Fibroblast of skin of right biceps (primary cell): ENCODE measurements at places on chromosomes 3 and 15.
A peak's percentile ranks its signal among the peaks of the same experiment; 100 is the strongest.

- no peak for DNase-seq
These were observed 84.3 kb downstream of the KLHL25 start for GRCh38 chr15:85710340-85710842.

GRCh38 chr15:81856634-81857026 lies 189.2 kb downstream of the MEX3B start:
- no peak for DNase-seq

GRCh38 chr3:81601707-81602305 lies 159.6 kb downstream of the GBE1 start:
- DNase-seq, result no peak

DNA sequence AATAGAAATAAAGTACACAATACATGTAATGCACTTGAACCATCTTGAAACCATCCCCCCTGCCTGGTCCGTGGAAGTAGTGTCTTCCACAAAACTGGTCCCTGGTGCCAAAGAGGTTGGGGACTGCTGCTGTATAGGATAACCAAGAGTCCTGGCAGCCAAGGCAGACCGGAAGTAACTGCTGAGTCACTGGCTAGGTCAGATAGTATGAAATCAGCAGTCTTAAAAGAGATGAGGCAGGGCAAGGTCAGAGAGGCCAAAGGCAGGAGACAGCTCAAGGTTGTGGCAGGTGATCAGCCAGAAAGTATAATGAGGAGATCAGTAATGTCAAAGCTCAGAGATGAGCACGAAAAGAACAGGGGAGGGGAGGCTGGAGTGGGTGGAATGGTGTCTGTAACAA lies 60.2 kb downstream of the MAP3K13 start:
- DNase-seq, result peak; percentile 9

DNA sequence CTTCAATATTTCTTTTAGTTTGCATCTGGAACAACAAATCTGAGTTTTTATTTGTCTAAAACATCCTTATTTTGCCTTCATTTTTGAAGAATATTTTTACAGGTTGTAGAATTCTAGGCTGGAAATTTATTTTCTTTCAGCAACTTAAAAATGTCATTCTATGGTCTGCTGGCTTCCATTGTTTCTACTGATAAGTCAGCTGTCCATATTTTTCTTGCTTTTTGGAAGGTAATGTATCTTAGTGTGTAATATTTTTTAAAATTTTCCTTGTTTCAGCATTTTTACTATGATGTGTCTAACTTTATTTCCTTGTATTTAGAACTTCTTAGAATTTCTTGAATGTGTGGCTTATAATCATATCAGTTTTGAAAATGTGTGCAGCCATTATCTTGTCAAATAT lies 37.0 kb downstream of the SEMA6D start:
- no peak for DNase-seq

GRCh38 chr3:142828703-142829305 lies 60.1 kb downstream of the PCOLCE2 start:
- peak; percentile 70 for DNase-seq

DNA sequence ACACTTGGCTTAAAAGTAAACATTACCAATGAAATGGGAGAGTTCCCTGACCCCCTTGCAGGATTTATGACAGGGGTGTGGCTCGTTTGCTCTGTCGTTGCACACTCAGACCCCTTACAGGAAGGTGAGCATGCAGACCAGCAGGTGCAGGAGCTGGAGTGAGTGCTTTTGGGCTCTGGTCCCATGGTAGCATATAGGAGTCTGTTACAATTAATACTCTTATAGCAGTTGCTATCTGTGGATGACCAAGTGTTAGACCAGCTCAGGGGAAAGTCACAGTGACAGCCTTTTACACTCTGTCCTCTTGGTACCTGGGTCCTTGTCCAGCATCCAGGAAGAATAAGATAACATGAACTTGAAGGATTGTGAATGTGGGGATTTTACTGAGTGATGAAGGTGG lies 1177.5 kb downstream of the NSUN3 start:
- no peak for DNase-seq

DNA sequence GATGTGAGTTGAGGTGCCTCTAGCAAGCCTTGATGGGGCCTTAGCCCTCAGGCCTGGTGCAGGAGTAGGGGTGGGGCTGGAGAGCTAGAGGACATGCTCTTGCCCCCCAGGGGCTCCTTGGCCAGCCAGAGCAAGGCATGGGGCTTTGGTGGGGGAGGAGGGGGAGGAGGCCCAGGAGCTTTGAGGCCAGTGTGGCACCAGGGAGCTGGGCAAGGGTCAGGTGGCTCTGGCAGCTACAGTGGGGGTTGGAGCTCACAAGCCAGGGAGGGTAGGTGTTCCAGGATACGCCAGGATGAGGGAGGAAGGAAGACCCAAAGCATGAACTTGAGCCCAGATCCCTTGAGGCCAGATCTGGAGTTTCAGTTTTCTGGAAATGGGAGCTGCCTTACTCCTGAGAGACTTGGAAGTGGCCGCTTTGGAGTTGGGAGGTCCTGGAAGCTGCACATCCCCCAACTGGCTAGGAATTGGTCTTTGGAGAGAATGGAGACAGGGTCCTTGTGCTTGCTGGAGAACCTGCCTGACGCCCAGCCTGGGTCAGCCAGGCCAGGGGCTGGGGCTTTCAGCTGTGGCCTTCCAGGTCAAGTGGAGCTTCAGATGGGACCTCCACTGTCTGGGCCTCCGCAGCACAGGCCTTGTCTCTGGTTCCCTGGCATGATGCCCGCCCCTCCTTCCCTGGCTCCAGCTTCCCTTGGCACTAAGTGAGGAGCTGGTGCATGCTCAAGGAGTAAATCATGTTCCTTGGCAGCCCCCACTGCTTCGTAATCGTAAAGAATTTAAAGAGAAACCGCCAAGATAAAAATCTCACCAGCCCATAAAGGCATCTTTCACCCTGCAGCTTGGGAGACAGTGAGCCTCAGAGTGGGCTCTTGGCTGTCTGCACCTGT lies 8.7 kb downstream of the SEMA3F start:
- peak; percentile 95 for DNase-seq

DNA sequence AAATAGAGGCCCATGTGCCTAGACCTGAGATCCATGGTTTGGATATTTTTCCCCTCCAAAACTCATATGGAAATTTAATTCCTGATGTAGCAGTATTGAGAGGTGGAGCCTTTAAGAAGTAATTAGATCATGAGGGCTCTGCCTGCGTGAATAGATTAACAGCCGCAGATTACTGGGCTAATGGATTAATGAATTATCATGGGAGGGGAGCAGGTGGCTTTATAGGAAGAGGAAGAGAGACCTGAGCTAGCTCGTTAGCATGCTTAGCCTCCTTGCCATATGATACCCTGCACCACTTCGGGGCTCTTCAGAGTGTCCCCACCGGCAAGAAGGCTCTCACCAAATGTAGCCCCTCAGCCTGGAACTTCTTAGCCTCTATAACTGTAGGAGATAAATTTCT lies 15.8 kb downstream of the ARHGEF26 start:
- no peak for DNase-seq

GRCh38 chr3:141109751-141110150 lies 58.6 kb downstream of the SPSB4 start:
- no peak for DNase-seq

DNA sequence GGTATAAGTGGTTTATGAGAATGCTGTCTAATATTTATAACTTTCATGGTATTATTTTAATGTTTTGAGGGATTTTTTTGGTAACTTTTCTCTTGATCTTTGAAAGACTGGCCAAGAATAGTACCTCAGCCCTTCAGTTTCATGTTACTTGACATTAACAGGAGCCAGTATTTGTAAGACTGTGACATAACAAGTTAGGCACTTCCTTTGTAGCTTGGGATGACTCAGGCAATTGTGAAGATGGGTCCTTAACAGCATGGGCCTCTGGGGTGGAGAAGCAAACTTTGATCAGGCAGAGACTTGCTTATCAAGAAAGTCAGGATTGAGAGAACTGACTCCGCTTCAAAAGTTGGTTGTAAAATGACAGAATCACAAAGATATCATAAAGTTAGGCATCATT lies 9.5 kb downstream of the LRRC49 start:
- DNase-seq, result peak; percentile 92

DNA sequence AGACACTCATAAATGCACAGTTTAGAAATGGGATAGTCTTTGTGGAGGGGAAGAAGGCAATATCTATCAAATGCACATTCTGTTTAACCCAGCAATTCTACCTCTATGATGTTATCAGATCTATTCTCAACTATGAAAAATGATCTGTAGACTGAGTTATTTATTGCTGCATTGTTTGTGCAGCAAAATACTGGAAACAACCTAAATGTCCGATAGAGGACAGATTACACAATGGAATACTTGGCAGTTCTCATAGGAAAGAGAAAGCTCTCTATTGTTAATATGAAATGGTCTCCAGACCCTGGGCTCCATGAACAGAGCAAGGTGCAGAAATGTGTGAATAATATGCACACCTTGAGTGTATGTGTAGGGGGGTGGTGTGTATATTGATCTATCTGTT lies 49.0 kb upstream of the SELENOK start:
- DNase-seq, result no peak

GRCh38 chr15:38149315-38149714 lies 103.3 kb upstream of the SPRED1 start:
- no peak for DNase-seq

DNA sequence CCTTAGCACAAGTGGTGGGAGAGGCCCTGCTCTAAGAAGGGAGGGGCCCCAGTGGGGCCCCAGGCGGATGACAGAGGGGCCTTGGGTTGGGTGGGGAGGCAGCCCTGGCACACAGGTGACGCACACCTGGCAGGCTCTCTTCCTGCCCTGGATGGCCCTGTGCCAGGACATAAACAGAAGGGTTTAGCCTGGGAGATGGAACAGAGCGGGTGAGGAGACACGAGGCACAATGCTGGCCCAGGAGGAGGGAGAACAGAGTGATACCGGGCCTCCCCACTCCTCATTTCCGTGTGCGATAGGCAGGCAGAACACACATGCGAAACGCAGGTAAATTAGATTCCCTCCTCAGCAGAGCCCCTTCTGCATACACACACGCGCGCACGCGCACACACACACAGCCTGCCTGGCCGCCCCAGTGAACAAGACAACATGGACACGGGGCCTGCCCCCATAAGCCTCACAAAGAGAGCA lies 39.8 kb downstream of the IDH2 start:
- no peak for DNase-seq

DNA sequence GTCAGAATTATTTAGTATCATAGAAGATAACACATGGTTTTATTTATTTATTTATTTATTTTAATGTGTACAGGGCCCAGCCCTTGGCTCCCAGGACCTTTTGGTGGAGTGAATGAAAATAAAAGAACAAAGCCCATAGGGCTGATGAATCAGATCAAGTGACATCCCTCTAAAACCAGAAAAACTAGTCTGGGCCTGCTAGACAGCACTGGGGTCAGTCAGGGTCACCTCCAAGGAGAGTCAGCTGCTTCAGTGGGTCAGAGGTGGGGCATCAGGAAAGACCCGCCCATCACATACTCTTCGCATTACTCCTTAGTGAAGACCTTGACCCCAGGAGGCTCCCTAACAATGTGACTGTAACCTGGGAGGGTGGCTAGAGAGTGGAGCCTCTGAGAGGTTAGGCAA lies 12.8 kb downstream of the PPCDC start:
- DNase-seq, result peak; percentile 11

DNA sequence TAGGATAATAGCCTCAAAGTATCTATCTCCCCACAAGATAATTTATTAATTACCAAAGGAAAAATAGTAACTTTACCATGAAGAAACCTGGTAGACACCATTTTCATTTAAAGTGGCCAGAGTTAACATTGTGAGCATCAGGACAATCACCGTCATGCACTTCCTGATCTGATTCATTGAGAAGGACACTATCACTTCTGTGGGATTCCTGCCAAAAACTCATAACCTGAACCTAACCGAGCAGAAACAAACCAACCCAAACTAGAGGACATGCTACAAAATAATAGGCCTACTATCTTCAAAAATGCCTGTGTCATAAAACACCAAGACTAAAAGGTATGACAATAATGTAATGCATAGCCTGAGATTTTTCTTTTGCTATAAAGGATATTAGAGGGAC lies 39.0 kb downstream of the FSIP1 start:
- DNase-seq, result no peak

DNA sequence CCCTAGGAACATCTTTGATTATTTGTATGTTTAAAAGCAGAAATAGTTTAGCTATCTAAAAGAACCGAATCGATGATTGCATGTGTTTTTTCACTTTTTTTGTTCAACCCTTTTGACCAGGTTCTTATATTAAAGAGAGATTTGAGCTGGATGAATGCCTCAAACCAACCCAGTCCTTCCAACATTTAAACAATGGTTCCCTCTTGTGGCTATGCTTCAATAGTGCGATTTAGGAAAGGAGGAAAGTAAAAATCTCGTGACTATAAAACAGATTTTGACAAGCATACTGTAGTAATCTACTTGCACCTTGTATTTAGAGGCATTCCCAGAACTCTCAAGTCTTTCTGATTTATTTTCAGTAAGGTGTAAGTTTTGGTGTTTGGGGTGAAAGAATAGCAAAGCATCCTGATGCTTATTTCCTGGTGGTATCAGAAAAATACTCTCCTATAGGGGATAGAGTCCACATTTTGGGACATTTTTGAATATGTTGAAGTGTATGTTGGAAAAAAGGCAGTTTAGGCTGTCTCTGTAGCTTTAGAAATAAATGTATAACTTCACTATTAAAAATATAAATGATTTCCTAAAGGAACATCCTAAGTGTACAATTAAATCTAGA lies 159.6 kb upstream of the KCNH8 start:
- peak; percentile 3 for DNase-seq

GRCh38 chr3:117736846-117737245 lies 1027.3 kb downstream of the TUSC7 start:
- DNase-seq, result no peak

DNA sequence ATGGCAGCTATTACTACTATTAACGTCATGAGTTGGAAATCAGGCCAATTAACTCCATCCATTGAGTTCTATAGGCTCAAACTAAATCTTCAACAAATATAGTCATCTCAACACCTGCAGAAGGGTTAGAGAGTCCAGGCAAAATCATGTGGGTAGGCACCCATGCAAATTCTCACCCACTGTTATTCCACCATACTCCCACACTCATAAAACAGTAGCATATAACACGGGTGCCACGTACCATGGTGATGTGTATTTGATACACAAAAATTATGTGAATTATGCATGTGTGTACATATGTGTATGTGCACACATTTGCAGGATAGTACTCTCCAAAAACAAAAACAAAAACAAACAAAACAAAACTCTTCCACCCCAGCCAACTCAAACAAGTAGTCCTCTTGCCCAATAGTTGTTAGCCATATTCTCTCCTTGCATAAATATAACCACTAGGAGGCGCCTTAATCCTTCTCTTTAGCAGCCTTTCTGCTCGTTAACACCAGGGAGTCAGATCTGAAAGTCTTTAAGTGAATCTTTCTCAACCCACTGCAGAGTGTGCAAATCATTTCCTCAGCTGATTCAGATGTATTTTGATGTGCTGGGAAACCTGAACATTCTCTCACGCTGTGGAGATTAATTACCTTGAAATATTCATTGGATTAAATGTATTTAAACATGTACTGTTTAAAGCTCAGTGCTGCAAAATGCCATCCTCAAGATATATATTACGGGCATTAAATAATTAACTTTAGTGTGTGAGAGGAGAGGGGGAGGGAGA lies 38.0 kb upstream of the COPB2 start:
- peak; percentile 67 for DNase-seq
